ENCODE measurements at places on chromosomes 7 and 10. TPM values are rescaled to one million over a fixed set of nuclear protein-coding genes. Genes with fewer than 3 reads are reported as not detected.

The CDC14C gene
- total RNA-seq: not detected

The COL28A1 gene
- not detected for total RNA-seq

The HOXA9 gene
- 29.9 TPM for total RNA-seq

The OGDHL gene
- not detected for total RNA-seq

The RAB19 gene
- not detected for total RNA-seq

The KIN gene
- total RNA-seq: 13.0 TPM

The VPS37D gene
- total RNA-seq: 1.4 TPM

The TBC1D12 gene
- total RNA-seq: 7.2 TPM

The SUV39H2 gene
- 20.6 TPM for total RNA-seq

The BAIAP2L1 gene
- 9.6 TPM for total RNA-seq

The EGR2 gene
- 0.56 TPM for total RNA-seq

The RET gene
- total RNA-seq: not detected

The FFAR4 gene
- total RNA-seq: 0.16 TPM

The MRPS17 gene
- total RNA-seq: 28.3 TPM

The SPAM1 gene
- not detected for total RNA-seq

The CALHM2 gene
- total RNA-seq: not detected

The ELOVL3 gene
- total RNA-seq: not detected

The EVX1 gene
- total RNA-seq: not detected

The GARIN1A gene
- 0.02 TPM for total RNA-seq

The GPR141 gene
- total RNA-seq: not detected

The TAS2R41 gene
- not detected for total RNA-seq

Measured in MG63 (cell line).